ENCODE measurements at places on chromosomes 6 and 20.
A peak's percentile ranks its signal among the peaks of the same experiment; 100 is the strongest.

DNA sequence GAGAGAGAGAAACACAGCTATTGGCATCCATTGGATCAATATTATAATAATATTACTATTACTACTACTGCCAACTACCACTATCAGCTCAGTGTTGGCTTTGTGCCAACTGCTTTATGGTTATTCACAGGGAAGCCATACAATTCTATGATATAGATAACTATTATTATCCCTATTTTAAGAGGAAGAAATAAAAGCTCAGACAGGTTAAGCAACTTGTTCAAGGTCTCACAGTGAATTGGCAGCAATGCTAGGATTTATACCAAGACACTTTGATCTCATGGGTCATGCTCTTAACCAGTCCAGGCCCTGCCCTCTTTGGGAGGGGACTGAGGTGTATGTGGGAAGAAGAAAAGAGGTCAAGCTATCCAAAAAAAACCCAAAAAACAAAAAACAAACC, 82.0 kb upstream of the TRAF3IP2 start:
- no peak for DNase-seq

- DNase-seq = no peak
These were observed 429.7 kb upstream of the RUNX2 start for GRCh38 chr6:44898296-44898930.

DNA sequence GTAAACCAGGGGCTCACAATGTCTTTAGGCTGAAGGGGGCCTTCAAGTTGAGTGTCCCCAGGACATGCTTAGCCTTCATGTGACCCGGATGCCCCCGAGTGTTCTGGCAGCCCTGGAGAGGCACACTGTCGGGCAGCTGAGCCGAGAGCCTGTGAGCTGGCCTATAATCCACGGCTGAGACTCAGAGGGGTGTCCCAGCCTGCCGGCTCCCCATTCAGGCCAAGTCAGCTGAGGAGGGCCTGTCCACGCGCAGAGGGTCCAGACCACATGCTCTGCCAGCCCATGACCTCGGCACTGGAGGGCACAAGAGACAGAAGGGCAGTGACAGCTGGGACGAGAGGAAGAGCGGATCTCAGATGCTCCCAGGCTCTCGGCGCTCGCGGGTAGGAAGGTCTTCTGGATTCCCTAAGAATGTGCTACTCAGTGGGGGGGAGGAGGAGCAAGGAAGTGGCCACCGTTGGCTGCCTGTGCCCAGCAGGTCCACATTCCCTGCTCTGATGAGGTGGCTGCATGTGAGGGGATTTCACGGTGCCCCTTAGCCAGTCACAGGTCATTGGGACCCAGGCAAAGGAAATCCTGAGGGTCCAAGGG, 224.7 kb downstream of the NRN1 start:
- DNase-seq = no peak

- DNase-seq = no peak
These were observed 11.4 kb upstream of the SSTR4 start for GRCh38 chr20:23023621-23024177.

- DNase-seq = peak; percentile 74
These were observed 117.5 kb downstream of the GPX5 start for GRCh38 chr6:28643017-28643740.

DNA sequence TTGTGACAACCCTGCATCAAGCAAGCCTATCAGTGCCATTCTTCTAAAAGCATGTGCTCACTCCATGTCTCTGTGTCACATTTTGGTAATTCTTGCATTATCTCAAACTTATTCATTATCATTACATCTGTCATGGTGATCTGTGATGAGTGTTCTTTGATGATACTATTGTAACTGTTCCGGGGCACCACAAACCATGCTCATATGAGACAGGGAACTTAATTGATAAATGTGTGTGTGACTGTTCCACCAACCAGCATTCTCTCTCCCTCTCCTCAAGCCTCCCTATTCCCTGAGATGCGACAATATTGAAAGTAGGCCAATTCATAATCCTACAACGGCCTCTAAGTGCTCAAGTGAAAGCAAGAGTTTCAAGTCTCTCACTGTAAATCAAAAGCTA, 4.0 kb downstream of the HUS1B start:
- DNase-seq = no peak

DNA sequence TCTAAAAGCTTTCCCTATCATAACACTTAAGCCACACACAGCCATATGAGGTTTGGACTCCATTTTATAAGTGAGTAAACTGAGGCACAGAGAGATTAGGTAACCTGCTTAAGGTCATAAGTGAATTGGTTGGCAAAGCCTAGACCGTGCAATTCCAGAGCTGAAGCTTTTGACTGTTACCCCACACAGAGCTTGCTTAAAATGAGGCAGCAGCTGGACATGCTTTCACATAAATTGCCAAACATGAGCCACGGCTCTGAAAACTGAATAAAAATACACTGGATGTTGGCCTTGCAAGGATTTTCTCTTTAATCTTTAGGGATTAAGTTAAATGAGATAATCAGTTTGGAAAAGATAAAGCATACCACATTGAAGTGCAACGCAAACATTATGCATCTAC, 2.5 kb downstream of the RIPOR2 start:
- DNase-seq = no peak

DNA sequence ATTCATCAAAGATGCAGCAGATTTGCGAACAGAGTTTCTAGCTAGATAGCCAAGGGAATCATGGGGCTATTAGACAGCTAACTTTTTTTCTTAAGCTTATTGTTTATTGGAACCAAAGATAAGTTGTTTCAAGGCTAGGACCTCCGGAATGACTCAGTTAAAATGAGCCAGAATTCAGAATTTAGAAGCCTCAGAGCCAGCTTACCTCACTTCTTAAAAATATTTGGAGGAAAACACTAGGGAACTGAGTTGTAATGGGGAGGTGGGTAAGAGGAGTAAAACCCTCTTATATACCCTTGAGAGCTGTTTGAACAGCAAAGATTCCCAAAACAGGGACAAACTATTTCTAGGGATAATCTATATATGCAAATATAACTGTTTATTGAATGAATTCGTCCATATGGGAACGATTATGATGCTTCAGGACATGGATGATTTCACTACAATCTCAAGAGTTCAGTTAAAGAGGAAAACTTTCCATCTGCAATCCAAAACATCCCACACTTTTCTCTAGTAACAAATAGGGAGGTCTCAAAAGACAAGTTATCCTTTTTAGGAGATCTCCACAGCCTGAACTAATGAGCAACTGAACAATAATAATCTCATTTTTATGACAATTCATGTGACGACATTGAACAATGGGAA, 12.6 kb upstream of the CARMIL1 start:
- DNase-seq = no peak

- peak; percentile 68 for DNase-seq
These were observed 20.3 kb downstream of the TBPL1 start for GRCh38 chr6:133973109-133973971.

DNA sequence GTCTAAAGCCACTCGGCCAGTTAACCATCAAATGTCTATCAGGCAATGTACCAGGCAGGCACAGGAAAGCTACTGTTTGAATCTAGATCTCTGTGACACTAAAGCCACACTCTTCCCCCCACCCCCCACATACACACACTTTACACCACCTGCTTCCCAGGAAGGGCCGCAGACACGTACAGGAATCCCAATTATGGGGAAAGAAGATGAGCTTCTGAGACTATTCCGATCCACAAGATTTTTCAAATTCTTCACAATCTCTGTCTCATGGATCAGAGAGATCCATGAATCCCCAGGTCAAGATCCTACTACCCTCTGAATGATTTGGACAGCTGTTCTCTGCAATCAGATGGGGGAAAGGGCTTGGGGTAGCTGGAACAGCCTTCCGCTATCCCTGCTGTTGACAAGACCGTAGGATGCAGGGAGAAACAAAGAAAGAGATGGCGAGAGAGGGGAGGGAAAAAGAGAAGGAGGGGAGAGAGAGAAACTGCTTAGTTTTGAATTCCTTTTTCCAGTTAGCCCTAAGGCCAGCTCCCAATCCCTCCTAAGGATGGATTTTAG, 25.4 kb upstream of the RIMS4 start:
- DNase-seq = no peak

- no peak for DNase-seq
These were observed 1.4 kb downstream of the PHACTR3 start for GRCh38 chr20:59605601-59606364.

GRCh38 chr20:62707276-62707920, 1.2 kb upstream of the NTSR1 start:
- peak; percentile 15 for DNase-seq
